ENCODE measurements at places on chromosomes 2 and 18. TPM values are rescaled to one million over a fixed set of nuclear protein-coding genes. Genes with fewer than 3 reads are reported as not detected.

- H3K36me3 ChIP-seq = no peaks in the 10 kb centered on the region
- H3K27ac ChIP-seq = no peak overlapping the region
- no peak overlapping the region for H3K4me3 ChIP-seq
- H3K4me1 ChIP-seq = peaks cover 26% of the 10 kb centered on the region
- H3K27me3 ChIP-seq = peaks cover 1% of the 10 kb centered on the region
Measured at GRCh38 chr2:41954304-41955291, 93.2 kb upstream of the PKDCC start.

- no peaks in the 10 kb centered on the region for H3K4me1 ChIP-seq
- H3K27me3 ChIP-seq = no peaks in the 10 kb centered on the region
- no peak overlapping the region for H3K27ac ChIP-seq
- DNase-seq = no peak
Measured at GRCh38 chr2:209526561-209526960, 102.7 kb downstream of the MAP2 start.

The DYSF gene
- 1.6 TPM for total RNA-seq

- no peaks in the 10 kb centered on the region for H3K36me3 ChIP-seq
- H3K4me1 ChIP-seq = peaks cover 14% of the 10 kb centered on the region
- no peak for DNase-seq
- no peak overlapping the region for H3K4me3 ChIP-seq
Measured at GRCh38 chr2:168992591-168993349, 38.4 kb downstream of the ABCB11 start.

The UGT1A4 gene
- total RNA-seq = not detected

DNA sequence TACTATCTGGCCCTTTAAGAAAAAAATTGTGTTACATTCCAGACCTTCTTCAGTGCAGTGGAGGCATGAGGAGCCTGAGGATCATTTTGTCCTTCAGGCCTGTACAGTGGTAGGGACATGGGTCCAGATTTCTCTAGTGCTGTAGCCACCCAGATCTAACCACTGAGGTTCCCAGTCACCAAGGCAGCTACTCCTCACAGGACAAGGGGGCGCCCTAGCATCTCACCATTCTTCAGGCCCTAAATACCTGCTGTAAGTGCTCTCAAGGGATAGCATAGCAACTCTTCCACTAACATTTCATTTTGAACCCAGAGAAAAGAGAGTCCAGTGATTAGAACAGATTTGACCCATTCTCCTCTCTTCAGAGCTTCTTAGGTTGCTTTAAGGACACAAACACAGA lies 1533.0 kb downstream of the LRP1B start:
- H3K27me3 ChIP-seq = no peaks in the 10 kb centered on the region
- H3K4me1 ChIP-seq = peaks cover 3% of the 10 kb centered on the region
- no peak for DNase-seq
- H3K27ac ChIP-seq = no peak overlapping the region
- no peak overlapping the region for H3K4me3 ChIP-seq

DNA sequence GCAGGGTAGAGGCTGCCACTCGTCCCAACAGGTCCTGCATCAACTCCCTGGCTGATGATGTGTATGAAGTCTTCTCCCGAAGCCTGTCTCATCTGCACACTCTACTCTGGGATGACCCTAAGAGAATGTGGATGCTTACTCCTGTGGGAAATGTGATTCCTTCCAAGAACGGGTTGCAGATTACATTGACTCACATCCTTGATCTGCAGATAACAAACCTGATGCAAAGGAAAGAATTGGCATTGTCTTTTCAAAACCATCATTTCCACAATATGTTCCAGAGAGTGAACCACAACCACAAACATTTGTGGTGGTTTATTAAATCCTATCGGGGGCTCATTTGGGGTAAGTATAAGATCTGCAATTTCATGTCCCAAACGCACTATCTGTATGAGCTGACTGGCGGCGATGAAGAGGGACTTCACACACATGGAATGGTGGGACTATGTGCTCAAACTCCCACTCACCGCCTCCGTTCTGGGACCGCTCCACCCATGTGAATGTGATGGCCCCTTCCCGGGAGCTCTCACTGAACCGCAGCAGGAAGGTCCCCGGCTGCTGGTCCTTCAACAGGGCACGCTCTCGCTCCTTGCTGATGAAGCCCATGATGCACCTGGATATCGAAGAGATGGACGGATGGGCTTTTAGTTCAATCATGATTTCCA lies 35.5 kb downstream of the STAT1 start:
- peaks cover 29% of the 10 kb centered on the region for H3K4me1 ChIP-seq
- H3K27ac ChIP-seq = no peak overlapping the region
- H3K4me3 ChIP-seq = no peak overlapping the region

DNA sequence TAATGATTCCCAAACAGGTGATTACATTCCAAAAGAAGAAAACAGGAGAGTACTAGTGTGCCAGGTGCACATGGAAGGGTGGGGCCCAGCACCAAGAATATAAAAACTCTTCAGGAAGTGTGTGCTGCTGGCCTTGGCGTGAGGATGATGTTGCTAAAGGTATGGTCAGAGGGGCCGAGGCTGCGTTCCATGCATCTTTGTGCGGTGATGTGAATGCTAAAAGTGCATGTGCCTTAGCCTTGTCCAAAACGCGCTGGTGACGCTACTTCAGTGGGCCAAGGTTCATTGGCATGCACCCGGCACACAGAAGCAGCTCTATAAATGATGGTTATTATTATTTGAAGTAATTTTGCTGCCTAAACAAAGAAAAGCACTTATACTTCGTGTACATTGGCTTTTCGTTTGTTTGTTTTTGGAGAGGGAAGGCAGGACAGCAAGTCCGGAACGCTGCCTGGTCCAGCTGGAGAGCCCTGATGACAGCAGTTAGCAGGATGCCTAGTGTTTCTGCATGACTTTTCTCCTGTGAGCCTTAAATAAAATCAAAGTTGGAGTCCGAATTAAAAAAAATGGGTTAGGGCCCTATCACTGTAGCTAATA lies 2.9 kb downstream of the ALKAL2 start:
- peaks cover 35% of the 10 kb centered on the region for H3K27me3 ChIP-seq
- peaks cover 7% of the 10 kb centered on the region for H3K4me1 ChIP-seq
- no peak overlapping the region for H3K27ac ChIP-seq

DNA sequence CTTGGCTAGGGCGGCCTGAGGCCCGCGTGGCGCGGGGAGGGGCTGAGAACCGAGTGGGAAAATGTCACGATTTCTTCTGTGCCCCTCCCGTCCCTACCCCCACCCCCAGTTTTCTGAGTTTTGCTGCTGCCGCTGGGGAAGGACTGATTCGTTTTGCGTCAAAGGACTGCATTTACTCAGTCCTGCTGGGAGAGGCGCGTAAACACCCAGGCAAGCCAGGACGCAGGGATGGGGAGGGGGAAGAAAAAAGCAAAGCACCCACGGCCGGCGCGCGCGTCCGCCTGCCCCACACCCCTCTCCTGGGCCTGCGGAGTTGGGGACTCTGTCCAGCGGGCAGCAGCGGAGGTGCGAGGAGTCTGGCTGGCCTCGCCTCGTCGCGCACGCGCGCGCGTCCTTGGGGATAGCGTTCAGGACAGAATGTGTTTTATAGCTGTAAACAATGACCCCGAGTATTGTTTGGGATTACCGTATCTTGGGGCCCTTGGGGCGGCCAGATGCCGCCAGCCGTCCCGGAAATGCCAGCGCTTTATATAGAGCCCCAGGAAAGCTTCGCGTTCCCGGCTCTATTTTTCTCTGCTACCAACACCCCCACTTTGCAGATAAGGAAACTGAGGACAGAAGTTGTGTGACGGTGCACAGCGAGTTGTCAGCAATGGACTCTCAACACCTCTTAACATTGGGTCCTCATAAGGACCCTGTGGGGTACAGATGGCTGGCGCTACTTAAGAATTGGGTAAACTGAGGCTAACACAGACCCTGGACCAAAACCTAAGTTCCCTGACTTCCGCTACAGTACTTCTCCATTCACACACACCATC lies 1.7 kb upstream of the FOSL2 start:
- peaks cover 15% of the 10 kb centered on the region for H3K4me1 ChIP-seq
- H3K4me3 ChIP-seq = peak overlapping the region; percentile 83
- H3K27me3 ChIP-seq = peaks cover 24% of the 10 kb centered on the region

GRCh38 chr2:11248-11941 lies 34.9 kb downstream of the FAM110C start:
- peaks cover 9% of the 10 kb centered on the region for H3K4me1 ChIP-seq
- H3K4me3 ChIP-seq = peak overlapping the region; percentile 49

The MAP4K3 gene
- total RNA-seq = 63.6 TPM

GRCh38 chr2:82062463-82062862 lies 1757.9 kb upstream of the LRRTM1 start:
- H3K27ac ChIP-seq = no peak overlapping the region
- no peak overlapping the region for H3K4me3 ChIP-seq
- peaks cover 11% of the 10 kb centered on the region for H3K4me1 ChIP-seq
- no peaks in the 10 kb centered on the region for H3K27me3 ChIP-seq

GRCh38 chr2:119293900-119294299 lies 70.3 kb downstream of the STEAP3 start:
- no peak overlapping the region for H3K27ac ChIP-seq
- H3K36me3 ChIP-seq = no peaks in the 10 kb centered on the region
- DNase-seq = no peak
- peaks cover 8% of the 10 kb centered on the region for H3K27me3 ChIP-seq
- no peak overlapping the region for H3K4me3 ChIP-seq
- peaks cover 14% of the 10 kb centered on the region for H3K4me1 ChIP-seq

DNA sequence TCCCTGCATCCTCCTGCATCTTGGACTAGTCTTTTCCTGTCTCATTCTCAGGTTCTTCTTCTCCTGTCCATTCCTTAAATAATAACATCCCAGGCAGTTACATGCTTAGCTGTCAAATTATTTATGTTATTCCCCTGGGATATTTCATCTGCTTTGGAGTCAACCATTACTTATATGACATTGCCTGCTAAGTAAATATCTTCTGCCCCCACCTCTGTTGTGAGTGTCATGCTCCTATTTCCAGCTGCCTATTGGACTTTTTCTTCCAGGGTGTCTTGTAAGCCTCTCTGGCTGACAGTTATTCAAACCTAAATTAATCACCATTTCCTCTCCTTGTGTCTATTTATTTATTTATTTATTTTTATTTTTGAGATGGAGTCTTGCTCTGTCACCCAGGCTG lies 124.7 kb upstream of the RASGRP3 start:
- no peak overlapping the region for H3K4me3 ChIP-seq
- no peaks in the 10 kb centered on the region for H3K4me1 ChIP-seq
- H3K36me3 ChIP-seq = peaks cover 21% of the 10 kb centered on the region
- no peak overlapping the region for H3K27ac ChIP-seq
- no peaks in the 10 kb centered on the region for H3K27me3 ChIP-seq

The TUBA3E gene
- not detected for total RNA-seq

DNA sequence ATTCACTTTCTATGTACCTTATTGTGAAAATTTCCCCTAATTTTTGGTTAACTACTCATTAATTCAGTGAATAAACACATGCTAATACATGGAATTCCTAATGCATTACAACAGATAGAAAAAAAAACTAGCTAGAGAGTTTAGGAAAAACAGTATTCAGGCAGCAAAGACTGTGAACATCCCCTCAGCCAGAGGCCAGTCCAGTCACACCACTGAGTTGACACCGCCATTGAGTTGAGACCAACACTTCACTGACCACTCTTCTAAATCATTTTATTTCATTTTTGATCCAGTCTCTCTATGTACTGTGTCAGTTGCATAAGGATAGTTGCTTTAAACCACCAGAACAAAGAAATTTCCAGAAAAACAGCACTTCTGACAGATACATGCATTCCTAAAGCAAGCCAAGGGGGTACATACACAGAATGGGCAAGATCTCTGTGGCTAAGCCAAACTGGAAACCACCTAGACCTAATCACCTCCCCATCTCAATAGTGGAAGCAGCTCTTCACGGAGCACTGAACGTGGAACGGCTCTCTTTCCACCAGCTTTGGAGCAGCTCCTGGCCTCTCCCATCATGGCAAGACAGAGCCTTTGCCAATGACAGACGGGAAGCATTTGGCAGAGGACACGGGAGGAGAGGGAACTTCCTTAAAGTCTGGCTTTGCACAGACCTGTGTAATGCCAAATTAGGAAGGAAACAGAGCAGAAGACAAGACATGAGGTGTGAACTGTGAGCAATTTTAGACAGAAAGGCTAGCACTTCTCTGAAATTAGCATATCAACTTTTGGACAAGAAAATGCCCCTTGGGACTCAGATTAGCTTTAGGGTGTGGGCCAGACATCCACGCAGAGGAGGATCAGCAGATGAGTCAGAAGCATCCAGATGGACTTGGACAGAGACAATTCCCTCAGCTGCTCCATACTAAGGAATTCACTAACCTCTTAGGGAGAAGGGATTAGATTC lies 36.4 kb downstream of the CACNB4 start:
- no peak overlapping the region for H3K4me3 ChIP-seq
- no peak overlapping the region for H3K27ac ChIP-seq
- H3K36me3 ChIP-seq = peaks cover 2% of the 10 kb centered on the region

- no peaks in the 10 kb centered on the region for H3K36me3 ChIP-seq
- no peak overlapping the region for H3K4me3 ChIP-seq
- no peak overlapping the region for H3K27ac ChIP-seq
- H3K4me1 ChIP-seq = peaks cover 9% of the 10 kb centered on the region
- no peak for DNase-seq
- H3K27me3 ChIP-seq = peaks cover 2% of the 10 kb centered on the region
Measured at GRCh38 chr18:65760457-65760856, 9.6 kb downstream of the CDH7 start.

The GAD1 gene
- total RNA-seq = 0.27 TPM

GRCh38 chr2:147109291-147109690 lies 735.5 kb upstream of the ACVR2A start:
- no peak for DNase-seq
- H3K4me3 ChIP-seq = no peak overlapping the region
- H3K27me3 ChIP-seq = peaks cover 2% of the 10 kb centered on the region

- H3K27ac ChIP-seq = no peak overlapping the region
- DNase-seq = no peak
- peaks cover 18% of the 10 kb centered on the region for H3K4me1 ChIP-seq
- H3K4me3 ChIP-seq = no peak overlapping the region
Measured at GRCh38 chr2:44269831-44270230, 5.4 kb upstream of the SLC3A1 start.

GRCh38 chr2:187297801-187298200 lies 150.3 kb downstream of the CALCRL start:
- no peak overlapping the region for H3K4me3 ChIP-seq
- no peaks in the 10 kb centered on the region for H3K27me3 ChIP-seq
- no peak for DNase-seq
- no peaks in the 10 kb centered on the region for H3K4me1 ChIP-seq

The DOK6 gene
- 7.0 TPM for total RNA-seq

The GKN1 gene
- total RNA-seq = not detected

- DNase-seq = no peak
- peaks cover 10% of the 10 kb centered on the region for H3K36me3 ChIP-seq
- H3K4me3 ChIP-seq = no peak overlapping the region
Measured at GRCh38 chr2:232588680-232589585, 38.4 kb downstream of the EIF4E2 start.

- H3K4me3 ChIP-seq = no peak overlapping the region
- H3K27ac ChIP-seq = no peak overlapping the region
- H3K4me1 ChIP-seq = peaks cover 2% of the 10 kb centered on the region
- H3K27me3 ChIP-seq = peaks cover 2% of the 10 kb centered on the region
Measured at GRCh38 chr2:88826399-88826798, 134.9 kb downstream of the RPIA start.

- DNase-seq = no peak
- no peaks in the 10 kb centered on the region for H3K36me3 ChIP-seq
- H3K4me3 ChIP-seq = no peak overlapping the region
- H3K4me1 ChIP-seq = peaks cover 44% of the 10 kb centered on the region
- H3K27me3 ChIP-seq = no peaks in the 10 kb centered on the region
Measured at GRCh38 chr18:75249672-75250470, 39.3 kb downstream of the TSHZ1 start.

The HNRNPLL gene
- 122 TPM for total RNA-seq

- no peak for DNase-seq
- peaks cover 7% of the 10 kb centered on the region for H3K27me3 ChIP-seq
- no peaks in the 10 kb centered on the region for H3K36me3 ChIP-seq
- no peak overlapping the region for H3K27ac ChIP-seq
- peaks cover 35% of the 10 kb centered on the region for H3K4me1 ChIP-seq
Measured at GRCh38 chr2:5125017-5125730, 567.0 kb upstream of the SOX11 start.

All from progenitor cell of endocrine pancreas (in vitro differentiated cells).